ENCODE measurements at places on chromosomes 2 and 18.

DNA sequence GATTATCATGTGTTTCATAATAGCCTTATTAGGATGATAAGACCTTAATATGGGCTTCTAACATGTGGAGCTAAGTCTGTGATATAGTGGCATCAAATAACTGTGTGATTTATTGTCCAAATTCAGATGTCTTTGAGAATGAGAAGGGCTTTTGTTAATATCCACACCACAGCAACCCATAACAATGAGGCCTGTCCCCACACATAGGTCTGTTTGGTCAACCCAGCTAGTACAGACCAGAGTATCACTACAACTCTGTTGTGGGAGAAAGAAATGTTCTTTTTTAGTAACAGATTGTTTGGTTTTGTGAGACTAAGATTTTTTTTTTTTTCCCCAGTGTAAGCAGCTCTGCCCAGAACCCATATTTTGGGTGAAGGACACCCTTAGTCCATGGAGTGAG is 439.2 kb downstream of the PIK3C3 start:
- no peak for DNase-seq

- no peak for DNase-seq
Observed at GRCh38 chr2:220228310-220229006, 601.0 kb downstream of the SLC4A3 start.

DNA sequence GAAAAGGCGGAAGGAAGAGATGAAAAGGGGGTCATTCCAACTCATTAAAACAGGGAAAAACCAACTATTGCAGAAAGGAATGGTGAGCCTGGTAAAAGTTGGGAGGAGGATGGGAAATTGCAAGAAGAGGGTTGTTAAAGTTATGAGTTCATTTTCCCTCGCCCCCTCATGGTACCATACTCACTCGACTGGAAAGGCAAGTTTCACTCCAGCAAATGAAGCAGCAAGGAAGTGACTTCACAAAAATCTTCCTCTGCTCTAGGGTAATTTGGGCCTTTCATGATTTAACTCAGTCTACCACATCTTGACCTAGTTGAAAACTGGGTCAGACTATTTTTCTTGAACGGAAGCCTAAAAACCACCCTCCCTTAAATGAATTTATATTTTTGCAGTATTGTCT is 22.8 kb upstream of the DAW1 start:
- no peak for DNase-seq

GRCh38 chr2:121888189-121888557 is 132.7 kb downstream of the TSN start:
- no peak for DNase-seq

GRCh38 chr2:237198164-237198855 is 112.6 kb downstream of the COPS8 start:
- no peak for DNase-seq

DNA sequence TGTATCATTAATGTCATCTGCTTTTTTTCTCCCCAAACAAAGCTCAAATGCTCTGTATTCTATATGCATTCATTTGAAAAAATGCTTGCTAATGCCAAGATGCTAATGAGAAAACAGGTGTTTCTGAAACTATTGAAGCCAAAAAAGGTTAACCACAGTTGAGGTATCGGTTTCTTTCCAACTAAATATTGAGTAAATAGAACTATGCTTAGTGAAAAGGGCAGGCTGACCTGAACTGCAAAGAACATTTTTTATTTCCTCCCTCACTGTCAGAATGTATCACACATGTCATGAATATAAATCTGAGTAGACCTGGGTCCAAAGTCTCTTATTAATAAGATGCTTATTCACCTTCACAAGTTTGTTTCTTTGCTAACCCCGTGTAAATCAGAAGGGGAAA is 866.6 kb downstream of the CPS1 start:
- no peak for DNase-seq

DNA sequence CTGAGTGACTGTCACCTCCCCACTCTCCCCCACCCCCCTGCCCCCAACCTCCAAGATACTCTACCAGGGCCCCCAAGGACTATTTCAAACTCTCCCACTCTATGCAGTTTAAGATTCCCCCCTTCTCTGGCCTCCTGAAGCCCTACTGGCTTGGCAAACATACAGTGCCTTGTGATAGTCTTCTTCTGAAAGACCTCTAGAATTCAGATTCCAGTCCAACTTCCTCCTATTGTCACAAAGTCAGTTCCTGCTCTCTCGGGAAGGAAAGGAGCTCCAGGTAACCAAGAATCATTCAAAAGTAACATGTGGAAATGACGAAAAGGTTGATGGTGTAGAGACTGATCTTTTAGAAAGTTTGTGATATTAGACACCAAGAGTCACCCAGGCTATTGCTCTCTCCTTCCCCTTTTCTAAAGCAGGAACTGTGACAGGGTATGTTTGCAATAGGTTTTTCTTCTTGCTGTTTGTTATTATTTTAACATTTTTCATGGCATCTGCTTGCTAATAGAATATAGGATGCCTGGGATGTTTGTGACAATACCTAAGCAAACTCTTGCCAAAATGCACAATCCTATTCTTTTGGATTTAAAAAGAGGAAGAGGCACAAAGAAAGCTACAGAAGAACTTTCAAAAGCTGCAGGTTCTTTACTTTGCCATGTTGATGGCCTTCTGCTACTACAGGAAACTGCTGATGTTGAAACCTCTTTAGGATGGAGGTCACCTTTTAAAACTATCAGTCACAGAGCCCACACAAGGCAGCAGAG is 93.5 kb upstream of the MGAT4A start:
- no peak for DNase-seq

- no peak for DNase-seq
Observed at GRCh38 chr2:189402932-189403331, 38.3 kb upstream of the WDR75 start.

DNA sequence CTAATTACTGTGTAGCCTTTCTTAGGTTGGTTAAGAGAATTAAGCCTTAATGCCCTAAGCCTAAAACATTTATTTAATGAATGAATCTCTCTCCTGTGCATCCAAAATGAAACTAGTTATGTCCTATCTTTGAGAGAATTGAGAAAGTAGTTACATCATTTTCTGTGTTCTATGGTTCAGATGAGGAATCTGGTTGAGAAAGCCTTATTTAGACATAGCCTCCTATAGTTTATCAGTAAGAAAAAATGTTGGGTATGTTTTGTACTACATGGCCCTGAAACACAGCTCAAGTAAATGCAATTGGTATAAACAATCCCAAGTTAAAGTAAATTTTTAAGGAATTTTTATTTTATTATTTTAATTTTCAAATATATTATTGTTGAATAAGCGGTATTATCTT is 25.9 kb upstream of the RAMP1 start:
- no peak for DNase-seq

GRCh38 chr2:144937066-144937465 is 417.1 kb upstream of the ZEB2 start:
- DNase-seq, result no peak

All from stimulated activated CD4-positive, alpha-beta T cell treated with anti-CD3 and anti-CD28 coated beads, Interleukin-1b, Interleukin-23, amount 100 ng/mL, for 24 hours (primary cell).